ENCODE measurements at places on chromosomes 11 and 22.
A peak's percentile ranks its signal among the peaks of the same experiment; 100 is the strongest.

DNA sequence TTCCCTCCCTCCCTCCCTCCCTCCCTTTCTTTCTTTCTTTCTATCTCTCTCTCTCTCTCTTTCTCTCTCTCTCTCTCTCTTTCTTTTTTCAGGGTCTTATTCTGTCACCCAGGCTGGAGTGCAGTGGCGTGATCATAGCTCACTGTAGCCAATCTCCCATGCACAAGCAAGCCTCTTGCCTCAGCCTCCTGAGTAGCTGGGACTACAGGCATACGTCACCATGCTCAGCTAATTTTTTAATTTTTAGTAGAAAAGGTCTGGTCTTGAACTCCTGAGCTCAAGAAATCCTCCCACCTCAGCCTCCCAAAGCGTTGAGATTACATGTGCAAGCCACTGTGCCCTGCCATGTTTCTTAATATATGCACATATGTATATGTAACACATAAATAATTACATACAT is 19.0 kb downstream of the TSKU start:
- no peak for DNase-seq

GRCh38 chr11:41189701-41190436 is 269.6 kb downstream of the LRRC4C start:
- DNase-seq = no peak

DNA sequence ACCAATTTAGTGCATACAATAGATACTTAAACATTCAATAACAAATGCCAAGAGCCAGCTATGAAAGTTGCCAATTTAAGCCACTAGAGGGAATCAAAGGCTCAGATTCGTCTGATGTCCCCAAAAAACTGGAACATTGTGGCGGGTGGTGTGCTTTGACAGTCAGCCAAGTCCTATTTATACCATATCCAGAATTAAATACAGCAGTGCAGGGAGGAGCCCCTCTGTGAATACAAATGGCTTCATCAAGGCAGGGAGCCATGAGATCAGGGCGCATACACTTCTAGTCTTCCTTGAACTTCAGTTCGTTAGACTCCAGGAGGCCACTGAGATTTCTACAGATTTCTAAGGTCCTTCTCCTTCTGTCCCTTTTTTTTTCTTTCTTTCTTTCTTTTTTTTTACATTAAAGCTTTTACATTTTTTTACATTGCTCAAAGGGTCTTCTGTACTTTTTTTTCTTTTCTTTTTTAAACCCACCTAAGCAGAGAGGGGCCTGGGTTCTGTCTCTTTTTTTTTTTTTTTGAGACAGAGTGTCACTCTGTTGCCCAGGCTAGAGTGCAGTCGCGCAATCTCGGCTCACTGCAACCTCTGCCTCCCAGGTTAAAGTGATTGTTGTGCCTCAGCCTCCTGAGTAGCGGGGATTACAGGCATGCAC is 41.5 kb upstream of the HSPA8 start:
- DNase-seq = peak; percentile 87

DNA sequence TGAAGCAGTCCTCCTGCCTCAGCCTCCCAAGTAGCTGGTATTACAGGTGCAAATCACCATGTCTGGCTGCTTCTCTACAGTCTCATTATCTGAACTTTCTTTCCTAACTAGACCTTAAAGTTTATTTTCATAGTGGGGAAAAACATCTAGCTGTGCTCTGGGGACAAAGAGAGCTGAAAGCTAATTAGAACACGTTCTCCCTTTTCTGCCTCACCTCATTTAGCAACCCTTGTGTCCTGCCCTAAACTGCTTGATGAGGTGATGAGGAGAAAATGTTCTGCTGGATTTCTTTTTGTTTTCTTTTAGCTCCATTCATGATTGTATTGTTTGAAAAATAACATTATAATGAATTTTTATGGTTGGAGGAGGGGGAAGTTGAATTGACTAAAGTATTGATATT is 84.7 kb downstream of the YAP1 start:
- DNase-seq = no peak

DNA sequence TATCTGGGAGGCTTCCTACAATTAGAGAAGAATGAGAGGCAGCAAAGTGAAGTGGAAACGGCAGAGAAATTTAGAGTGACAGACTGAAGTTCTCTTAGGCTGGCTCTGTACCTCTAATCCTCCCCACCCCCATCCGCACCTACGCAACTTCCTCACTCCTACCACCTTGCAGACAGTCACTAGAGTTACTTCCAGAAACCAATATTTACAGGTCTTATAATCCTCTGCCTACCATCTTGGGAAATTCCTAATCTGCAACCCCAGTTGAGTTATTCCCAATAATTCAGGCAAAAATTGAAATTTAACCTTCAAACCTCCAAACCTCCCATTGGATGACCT is 71.7 kb downstream of the PAK1 start:
- DNase-seq = no peak

GRCh38 chr22:36819112-36819511 is 2.3 kb upstream of the PVALB start:
- DNase-seq = no peak

- DNase-seq = no peak
Measured at GRCh38 chr11:71491940-71492339, 35.1 kb upstream of the KRTAP5-7 start.

DNA sequence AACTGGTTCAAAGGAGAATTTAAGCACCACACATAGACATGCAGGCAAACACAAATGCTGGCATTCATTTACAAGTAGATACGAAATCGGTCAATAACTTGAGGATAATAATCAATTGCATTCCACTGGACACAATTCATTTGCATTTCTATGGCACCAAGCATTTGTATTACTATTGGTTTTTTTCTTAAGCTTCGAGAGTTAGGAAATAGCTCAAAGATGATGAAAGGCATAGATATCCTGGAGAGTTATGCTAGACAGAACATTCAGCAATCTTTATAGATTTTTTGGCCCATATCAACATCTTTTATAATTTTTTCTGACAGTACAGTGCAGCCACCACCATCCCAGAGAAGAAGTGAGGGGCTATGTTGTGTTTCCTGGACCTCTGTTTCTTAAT is 544.4 kb downstream of the MIAT start:
- DNase-seq = peak; percentile 34

DNA sequence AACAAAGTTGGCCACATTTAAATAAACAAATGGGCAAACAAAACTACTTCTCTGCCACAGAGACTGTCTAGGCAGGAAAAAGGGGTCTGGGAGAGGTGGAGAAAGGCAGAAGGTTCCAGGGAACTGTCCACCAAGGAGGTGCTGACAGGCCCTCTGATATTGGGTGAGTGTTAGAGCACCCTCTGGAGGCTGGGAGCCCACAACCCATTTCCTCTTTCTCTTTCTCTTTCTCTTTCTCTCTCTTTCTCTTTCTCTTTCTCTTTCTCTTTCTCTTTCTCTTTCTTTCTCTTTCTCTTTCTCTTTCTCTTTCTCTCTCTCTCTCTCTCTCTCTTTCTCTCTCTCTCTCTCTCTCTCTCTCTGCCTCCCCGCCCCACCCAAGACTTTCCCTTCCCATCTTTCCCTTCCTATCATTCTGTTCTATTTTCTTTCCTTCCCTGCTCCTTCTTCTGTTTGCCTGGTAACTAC is 912.8 kb downstream of the DLG2 start:
- DNase-seq = peak; percentile 56

DNA sequence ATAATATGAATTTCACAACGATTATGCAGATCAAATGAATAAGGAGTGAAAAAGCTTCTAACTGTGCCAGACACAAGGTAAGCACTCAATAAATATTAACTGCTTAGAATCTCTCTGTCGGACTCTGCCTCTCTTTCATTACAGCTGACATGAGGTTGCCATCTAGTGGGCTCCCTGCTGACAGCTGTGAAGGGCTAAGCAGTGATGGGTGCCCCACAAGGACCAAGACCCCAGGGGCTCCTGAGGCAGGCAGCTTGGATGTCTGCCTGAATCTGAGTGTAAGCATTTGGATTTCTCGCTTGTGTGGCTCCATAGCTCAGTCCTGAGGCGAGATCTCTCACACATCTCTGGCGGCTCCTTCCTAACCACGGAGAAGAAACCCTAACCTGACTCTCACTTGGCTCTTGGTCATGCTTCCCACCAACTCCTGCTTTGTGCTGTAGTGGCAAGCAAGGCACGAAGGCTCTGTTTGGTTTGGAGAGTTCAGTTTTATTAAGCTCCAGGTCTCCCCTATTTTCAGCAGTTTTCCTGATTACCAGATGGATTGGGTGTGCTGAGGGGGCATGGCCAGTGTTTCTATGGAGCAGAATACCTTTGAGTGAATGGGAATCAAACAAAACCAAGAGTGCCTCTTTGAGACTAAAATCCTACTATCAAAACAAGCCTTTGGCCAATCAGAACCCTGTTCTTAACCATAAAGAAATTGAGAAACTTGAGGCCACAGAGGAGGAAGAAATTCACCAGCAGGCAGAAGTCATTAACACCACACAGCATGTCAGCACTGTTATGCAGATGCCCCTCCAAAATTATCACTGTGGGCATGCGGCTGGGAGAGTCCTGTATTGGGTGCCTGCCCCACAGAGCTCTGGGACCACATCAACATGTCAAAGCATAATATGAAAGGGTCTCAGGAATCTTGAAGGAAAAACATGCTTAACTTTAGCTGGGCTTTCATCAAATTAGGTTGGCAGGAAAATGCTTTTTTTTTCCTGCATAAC is 152.8 kb upstream of the NTM start:
- peak; percentile 14 for DNase-seq

DNA sequence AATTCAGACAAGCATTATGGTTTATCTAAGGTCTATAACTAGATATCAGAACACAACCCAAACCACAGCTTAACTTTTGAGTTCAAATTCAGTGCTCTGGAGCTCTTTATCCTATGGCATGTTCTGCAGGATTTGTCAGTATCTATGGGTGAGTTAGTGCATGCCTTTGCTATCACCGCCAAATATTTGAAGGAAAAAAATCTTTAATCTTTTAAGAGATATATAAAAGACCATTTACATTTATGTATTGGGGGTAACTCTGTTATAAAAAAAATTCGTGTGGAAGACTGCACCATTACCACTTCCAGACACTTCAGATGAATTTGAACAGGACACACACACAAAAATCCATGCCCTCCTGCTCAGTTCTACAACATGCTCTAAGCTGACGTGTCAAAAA is 313.5 kb upstream of the CHORDC1 start:
- no peak for DNase-seq

GRCh38 chr22:50169181-50169759 is 1.3 kb upstream of the PANX2 start:
- no peak for DNase-seq

DNA sequence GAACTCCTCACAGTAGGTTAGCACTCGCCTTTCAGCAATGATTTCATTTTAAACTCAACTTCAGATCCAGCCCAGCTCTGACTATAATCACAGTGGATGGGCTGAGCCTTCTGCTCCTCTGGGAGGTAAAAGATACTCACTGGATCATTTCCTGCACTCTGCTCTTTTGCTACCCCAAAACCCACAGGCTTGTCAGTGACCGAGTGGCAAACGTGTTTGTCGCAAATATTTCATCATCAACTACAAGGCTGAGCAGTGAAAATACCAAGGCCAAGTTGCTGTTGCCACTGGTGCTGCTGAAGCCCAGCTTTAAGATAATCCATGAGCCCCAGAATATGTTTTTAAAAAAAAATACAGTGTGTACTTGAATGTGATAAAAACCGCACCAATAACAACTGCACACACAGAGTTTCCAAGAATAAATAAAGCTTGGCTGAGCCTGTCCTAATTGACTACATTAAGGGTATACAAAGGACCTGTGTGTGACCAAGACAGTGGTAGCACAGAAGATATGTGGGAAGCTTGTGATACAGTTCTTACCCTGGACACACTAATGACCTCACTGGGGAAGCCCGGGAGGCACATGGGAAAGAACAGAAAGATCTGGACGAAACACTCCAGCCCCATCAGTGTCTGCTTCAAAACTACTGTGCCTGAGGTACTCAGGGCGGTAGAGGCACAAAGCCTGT is 41.3 kb downstream of the ABTB2 start:
- DNase-seq = peak; percentile 45

- peak; percentile 41 for DNase-seq
Measured at GRCh38 chr22:25202290-25202921, 2.7 kb downstream of the CRYBB3 start.

DNA sequence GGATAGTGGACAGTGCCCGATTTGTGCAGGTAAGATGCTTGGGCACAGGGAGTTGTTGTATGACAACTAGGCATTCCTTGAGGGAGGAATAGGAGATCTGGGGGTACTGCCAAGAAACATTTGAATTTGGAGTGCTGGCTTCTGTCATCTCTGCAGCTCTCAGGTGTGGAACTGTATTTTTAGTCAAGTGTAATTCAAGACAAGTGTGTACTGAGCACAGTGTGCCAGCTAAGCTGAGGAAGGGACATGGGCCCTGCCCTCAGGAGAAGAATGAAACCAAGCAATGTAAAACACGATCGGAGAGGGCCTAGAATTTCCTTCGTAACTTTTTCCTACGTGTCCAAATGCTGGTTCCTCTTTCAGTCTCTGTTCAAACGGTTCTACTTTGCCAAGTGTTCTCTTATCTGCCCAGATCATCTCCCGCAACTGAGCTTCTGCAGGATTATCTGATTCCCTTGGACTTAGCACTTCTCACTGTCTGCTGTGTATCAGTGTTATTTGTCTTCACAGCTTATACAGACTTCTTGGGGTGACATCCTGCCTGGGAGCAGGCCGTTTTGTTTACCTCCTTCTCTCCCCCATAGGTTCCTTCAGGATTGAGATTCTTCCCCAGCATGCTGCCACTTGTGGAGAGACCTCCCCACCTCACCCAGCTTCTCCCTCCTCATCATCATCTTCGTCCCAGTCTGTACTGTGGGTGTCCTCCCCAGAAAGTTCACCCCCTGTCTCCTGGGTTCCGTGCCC is 27.6 kb downstream of the ART5 start:
- DNase-seq = no peak

- peak; percentile 76 for DNase-seq
Measured at GRCh38 chr11:106304274-106304673, 226.8 kb downstream of the AASDHPPT start.

DNA sequence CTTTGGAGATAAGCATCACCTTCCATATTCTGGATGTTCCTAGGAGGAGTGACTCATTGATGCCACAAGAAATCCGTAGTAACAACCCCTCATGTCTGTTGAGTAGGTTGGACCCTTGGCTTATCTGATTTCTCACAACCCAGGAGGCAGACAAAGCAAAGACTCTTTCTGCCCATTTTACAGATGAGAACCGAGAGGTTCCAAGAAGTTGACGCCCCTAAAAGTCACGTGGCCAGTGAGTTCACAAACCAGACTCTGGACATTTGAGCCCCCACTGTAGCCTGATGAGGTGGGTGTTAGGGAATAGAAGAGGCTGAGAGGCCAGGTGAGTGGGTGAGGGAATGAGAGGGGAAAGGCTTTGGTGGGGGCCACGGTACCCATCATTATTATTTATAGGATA is 70.3 kb downstream of the TSPAN18 start:
- DNase-seq = no peak

DNA sequence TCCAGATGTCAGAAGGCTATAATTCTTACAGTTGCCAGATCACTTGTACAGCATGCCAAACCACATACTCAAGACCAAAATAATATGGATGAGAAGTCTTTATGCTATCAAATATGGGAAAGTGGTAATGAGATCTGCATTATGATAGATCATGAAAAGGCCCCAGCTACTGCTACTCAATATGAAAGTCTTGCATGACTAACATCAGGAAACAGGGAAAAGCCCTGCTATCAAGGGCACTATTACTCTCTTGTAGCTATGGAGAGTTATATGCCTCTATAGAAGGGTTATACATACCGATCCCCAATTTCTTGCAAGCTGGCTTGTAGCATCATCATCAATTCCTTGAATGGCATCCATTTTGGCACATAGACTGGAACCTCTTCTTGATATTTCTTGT is 30.2 kb upstream of the TMPRSS5 start:
- DNase-seq = no peak
